ENCODE measurements at places on chromosomes 11 and 22.

DNA sequence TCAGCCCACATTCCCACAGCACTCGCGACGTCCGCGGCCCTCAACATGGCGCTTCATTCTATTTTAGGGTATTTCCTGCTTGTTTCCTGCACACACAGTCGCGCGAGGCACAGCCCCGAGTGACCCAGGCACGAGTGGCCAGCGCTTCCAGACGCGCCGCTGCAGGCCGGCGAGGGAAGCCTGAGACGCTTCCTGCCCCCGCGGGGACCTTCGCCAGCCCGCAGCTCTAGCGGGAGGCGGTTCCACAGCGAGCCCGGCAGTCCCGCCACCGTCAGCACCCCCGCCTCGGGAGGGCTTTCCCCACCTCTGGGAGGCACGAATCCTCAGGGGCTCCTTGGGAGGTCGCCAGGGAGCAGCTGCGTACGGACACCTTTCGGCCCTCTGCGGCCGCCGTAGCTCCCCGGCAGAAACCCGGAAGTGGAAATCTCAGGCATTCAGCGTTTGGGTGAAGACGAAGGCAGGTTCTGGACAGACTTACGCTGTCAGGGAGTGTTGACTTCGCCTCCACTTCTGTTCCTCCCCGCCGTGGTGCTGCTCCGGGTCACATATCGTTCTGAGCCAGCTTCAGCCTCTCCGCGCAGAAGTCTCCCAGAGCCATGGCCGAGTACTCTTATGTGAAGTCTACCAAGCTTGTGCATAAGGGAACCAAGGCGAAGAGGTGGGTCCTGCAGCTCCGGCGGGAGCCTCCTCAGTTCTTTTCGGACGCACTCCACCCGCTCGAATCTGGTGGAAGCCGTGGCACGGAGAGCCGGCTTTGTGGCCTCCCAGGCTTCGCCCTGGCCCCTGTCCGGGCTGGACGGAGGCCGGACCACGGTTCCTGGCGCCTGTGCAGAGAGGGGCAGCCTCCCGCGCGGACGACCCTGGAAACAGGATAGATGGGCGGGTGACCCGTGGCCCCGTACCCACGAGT, 2925.9 kb upstream of the OR11H1 start:
- DNase-seq: no peak

DNA sequence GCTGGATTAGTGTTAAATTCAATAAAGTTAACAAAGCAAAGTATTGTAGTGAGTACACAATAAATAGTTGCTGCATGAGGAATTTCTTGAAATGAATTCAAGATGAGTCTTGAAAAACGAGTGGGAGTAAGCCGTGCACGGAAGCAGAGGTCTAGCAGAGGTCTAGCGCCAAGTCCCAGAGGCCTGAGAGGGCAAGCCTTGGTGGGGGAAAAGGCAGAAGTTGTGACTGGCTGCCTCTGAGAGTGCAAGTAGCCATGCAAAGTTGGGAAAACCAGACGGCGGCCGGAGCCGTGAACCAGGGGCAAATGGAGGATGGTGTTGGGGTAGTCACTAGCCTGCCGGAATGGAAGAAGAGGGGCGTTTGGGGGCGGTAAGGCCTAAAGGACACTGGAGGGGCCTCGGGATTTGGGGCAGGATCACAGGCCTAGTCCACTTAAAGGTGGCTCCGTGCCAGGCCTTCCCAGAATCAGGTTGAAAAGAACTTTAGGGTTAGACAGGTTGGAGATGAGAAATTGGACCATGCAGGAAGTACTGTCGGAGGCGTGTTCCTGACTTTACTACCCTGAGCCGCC, 379 bp upstream of the SLC3A2 start:
- no peak for DNase-seq

DNA sequence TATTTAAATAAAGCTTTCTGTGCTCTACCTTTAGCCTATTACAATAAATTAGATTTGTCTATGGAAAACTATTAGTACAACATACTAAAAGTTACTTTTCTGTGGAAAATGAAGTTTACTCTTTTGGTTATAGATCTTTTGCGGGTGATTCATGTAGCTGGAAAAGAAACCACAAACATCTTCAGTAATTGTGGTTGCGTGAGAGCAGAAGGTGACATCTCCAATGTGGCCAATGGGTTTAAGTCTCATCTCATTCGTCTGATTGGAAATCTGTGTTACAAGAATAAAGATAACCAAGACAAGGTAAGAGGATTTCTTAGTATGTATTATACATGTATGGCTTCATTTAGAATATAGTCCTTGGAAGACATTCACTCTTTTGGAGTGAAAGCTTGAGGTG, 68.6 kb downstream of the ATXN10 start:
- DNase-seq: no peak

GRCh38 chr22:22907551-22908494, 20.2 kb downstream of the IGLL5 start:
- no peak for DNase-seq

GRCh38 chr11:103587901-103588788, 448.3 kb upstream of the DDI1 start:
- DNase-seq: no peak

- DNase-seq: no peak
Measured at GRCh38 chr11:4025248-4025966, 69.2 kb upstream of the RRM1 start.

DNA sequence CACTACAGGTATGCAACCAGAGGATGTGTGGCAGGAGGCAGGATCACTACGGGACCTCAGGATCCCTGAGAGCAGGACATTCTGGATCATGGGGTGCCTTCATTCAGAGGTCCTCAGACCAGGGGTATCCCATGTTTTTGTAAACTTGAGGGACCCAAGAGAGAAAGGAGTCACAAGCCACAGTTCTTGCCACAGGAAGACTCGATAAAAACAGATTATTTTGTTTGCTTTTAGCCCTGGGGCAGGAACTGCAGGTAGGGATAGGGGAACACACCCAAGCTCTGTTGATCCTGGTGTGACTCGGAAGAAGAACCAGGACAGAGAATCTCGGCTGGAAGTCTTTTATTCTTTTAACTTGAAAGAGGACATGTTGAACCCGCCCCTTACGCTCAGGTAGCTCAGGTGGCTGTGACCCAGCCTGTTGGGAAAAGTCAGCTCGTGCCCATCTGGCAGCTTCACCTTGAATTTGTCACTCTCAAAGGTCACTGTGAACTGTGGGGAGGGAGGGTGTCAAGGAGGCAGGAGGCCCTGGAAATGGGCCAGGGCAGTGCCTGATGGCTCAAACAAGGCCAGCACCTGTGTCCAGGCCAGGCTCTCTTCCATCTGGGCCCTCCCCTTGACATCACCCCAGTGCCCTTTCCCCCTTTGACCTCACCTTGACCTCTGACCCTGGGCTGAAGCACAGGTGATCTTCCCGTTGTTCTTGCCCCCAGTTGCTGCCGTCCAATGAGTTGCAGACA, 9.8 kb downstream of the LGALS2 start:
- peak; percentile 36 for DNase-seq

DNA sequence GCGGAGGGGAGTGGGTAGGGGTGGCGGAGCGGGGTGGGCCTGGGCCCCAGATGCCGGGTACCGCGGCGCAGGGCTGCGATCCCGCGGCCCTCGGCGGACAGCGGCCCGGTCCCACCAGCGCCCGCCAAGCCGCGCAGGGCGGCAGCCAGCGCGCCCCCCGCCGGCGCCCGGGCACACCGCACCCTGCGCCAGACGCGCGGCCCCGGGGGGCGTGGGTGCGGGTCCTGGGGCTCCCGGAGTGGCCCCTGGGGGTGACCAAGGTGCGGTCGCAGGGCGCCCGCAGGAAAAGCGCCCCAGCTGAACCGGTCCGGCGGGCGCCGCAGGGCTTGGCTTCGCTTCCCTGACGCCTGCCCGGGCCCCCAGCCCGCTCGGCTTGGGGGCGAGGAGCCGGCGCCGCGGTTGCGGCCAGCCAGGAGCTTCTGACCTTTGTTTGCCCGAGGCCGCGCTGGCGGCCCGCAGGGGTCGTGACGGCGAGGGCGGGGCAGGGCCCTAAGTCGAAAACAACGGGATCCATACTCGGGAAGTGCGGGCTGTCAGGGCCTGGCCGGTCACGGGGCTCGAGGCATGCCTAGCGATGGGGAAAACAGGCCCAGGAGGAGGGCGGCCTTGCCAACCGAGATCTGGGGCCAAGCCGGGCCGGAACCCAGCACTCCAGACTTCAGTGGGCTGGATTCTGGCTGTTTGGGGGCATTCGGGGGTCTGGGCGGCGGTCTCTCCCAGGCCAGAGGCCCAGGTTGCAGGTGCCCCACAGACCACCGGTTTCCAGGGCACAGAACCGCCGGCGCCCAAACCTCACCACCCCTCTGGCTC, 581 bp upstream of the AP5B1 start:
- DNase-seq: peak; percentile 40

GRCh38 chr11:73147771-73148681, 5.9 kb upstream of the FCHSD2 start:
- DNase-seq: no peak

DNA sequence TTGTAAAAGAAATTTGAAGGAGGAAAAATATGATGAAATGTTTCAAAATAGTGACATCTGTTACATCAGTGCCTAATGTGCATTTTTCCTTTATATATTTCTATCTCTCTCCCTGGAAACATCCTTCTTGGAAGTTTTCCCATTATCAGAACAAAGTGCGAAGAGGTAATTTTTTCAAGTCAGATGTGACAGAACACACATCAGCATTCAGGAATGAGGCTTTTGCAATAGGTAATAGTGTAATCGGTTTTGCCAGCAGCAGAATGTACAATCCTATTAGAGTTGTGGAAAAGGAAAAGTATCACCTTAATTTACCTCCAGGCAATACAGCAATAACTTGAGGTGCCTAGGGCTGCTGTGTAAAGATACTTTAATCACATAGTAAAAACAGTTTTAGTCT, 275.8 kb downstream of the FAT3 start:
- DNase-seq: no peak

DNA sequence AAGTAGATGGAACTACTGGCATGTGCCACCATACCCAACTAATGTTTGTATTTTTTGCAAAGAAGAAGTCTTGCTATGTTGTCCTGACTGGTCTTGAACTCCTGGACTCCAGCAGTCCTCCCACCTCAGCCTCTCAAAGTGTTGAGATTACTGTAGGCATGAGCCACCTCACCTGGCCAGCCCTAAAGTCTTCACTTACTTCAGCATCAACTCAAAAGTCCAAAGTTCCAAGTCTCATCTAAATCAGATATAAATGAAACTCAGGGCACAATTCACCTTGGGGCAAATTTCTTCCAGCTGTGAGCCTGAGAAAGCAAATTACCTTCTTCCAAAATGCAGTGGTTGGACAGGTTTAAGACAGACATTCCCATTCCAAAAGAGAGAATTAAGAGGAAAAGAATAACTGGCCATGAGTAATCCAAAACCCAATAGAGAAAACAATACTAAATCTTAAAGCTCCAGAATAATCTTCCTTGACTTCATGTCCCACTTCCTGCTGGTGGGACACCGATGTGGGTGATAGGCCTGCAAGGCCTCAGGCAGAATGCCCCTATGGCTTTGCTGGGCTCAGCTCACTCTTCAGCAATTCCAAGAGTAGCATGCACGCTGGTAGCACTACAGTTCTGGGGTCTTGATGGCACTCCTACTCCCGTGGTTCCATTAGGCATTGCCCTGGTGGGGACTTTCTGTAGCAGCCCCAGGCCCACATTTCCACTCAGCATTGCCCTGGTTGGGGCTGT, 50.3 kb downstream of the TUG1 start:
- no peak for DNase-seq

DNA sequence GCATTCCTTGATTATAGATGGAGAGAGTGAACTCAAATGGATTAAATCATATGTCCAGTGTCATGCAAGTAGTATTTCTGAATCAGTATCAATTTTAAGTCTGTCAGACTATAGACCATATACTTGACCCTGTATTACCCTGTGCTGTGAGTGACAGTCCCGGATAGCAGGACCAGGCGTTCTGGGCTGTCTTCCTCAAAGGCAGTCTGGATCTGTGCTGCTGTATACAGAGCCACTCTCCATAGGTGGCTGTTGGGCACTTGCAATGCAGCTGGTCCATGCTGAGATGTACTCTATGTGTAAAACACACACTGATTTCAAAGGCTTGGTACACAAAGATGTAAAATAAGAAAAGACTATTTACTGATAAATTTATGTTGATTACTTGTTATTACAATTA, 294.3 kb downstream of the OPCML start:
- no peak for DNase-seq

DNA sequence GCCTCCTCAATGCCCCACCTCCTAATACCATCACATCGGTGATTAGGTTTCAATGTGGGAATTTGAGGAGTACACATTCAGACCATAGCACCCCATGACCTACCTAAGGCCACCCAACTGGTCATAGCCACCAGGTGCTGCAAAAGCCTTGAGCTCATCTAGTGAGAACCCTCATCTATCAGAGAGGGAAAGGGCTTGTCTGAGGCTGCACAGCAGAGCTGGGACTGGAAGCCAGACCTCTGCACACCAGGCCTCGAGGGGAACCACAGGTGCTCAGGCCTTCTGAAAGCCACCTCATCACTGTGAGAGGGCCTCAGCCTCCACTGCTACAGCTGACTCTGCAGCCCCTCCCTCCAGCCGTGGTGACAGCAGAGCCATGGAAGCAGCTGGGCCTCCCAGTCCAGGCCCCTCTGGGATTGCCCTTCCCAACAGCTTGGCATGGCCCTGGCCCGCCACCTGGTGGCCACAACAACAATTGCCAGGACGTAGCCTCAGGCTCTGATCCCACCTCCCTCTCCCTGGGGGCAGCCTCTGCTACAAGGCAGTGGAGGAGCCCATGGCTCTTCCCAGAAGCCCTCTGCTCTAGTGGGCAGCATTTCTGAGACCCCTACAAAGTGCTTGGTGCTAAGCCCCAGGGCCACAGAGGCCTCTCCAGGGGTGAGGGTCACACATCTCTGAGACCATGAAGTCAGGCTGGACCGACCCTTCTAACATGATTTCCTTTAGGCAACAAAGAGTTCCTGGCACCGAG, 41.0 kb upstream of the PRDM11 start:
- peak; percentile 68 for DNase-seq

DNA sequence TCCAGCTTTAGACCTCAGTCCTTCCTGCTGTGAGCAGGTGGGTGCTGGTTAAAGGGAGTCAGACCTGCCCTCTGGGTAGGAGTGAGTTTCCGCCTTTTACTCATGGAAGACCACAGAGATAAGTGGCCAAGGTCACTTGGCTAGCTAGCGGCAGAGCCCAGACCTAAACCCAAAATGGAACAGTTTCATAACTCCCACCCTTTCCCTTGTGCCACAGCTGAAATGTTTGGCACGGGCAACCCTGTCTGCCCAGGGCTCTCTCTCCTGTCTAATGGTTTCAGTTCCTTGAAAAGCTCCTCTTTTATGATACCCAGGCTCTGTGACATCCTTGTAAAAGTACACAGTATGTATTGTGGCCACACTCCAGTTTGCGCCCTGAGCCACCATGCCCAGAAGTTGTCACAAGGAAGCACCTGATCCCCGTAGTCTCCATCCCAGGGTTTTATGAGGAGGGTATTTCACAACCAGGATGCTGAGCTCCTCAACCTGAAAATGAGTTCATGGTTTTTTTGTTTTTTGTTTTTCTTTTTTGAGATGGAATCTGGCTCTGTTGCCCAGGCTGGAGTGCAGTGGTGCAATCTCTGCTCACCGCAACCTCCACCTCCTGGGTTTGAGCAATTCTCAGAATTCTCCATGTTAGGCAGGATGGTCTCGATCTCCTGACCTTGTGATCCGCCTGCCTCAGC, 5.1 kb downstream of the MB start:
- no peak for DNase-seq
